ENCODE measurements at places on chromosomes 2 and 18.
A peak's percentile ranks its signal among the peaks of the same experiment; 100 is the strongest.

- DNase-seq = no peak
Measured at GRCh38 chr2:88024509-88024908, 8.2 kb upstream of the RNU2-63P start.

DNA sequence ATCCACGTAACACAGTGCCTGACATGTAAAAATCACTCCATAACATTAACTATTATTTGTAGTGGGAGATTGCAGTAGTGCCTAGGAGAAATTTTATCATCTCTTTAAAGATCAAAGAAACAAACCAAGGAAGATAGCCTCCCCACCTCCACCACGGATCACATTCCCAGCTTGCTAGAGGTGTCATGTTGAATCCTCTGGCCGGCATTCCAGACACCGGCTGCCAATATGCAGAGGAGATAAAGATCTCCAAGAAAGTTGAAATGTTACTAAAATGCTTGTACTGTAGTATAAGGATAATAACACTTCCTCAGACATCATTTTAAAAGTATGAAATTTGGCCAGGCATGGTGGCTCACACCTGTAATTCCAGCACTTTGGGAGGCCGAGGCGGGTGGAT is 6.1 kb upstream of the ATG16L1 start:
- DNase-seq = no peak

DNA sequence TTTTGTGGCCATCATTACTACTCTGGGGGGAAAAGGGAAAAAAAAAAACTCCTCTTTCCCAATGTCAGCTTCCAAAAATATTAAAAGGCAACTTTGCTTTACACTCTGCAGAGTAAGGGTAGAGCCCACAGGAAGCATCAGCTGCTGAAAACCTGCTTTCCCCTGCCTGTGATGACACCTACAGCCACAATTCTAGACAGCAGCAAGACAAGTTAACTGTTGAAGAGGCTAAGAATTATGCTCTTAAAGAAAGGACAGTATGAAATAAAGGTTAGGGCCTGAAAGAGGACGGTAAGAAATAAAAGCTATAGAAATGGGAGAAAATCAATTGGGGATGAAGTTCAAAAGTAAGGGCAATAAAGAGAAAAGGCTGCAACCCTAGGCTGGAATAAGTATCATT is 3.0 kb downstream of the PDE11A start:
- DNase-seq = no peak

GRCh38 chr2:23199115-23199918 is 185.7 kb upstream of the KLHL29 start:
- peak; percentile 9 for DNase-seq

DNA sequence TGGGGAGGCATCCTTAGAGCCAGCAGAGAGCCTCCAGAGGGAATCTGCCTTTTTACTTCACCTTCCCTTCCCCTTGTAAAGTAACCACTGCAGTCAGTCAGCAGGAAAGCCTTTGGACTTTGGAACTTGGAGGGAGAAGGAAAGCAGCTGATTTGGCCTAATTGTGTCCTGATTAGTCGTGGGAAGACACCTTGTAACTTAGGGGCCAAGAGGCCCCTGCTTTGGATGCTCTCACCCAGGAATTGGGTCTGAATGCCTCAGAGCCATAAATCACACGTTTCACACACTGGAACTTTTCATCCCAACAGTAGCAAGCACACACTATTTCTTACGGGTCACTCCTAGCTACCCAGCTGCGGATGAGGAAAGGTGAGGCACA is 81.0 kb upstream of the PPM1B start:
- no peak for DNase-seq
